Activated CD4-positive, CD25-positive, alpha-beta regulatory T cell treated with anti-CD3 and anti-CD28 coated beads, Interleukin-2, amount 50 U/mL, for 24 hours (primary cell): ENCODE measurements at places on chromosomes 1 and 21.

GRCh38 chr1:202697038-202697437 lies 13.2 kb downstream of the SYT2 start:
- no peak for ATAC-seq

GRCh38 chr21:38236232-38236631 lies 20.6 kb upstream of the KCNJ15 start:
- ATAC-seq, result no peak

GRCh38 chr1:165851034-165851658 lies 23.7 kb downstream of the UCK2 start:
- no peak for ATAC-seq

DNA sequence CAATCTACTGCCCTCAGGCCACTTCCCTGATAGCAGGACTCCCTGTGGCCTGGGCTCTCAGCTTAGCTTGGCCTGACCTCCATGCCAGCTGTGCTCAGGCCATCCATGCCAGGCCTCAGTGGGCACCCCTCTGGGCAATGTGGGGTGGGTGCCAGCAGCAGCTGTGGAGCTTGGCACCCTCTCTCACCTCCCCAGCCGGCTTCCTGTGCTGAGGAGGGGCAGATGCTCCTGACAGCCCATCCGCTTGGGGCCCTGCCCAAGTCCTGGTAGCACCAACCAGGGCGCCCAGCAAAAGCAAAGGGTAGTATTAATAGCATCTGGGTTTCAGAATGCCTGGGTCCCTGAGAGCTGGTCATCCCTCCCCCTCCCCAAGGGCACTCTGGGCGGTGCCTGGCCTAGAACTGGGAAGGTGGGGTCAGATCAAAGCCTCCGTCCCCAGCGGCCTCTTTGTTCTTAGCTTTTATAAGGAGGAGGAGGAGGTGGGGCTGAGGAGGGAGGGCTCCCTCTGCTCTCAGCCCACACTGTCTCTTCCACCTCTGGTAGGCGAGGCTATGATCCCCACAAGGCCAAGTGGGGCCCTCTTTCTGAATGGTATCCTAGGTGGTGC lies 6.1 kb downstream of the EFNA4 start:
- ATAC-seq, result no peak

DNA sequence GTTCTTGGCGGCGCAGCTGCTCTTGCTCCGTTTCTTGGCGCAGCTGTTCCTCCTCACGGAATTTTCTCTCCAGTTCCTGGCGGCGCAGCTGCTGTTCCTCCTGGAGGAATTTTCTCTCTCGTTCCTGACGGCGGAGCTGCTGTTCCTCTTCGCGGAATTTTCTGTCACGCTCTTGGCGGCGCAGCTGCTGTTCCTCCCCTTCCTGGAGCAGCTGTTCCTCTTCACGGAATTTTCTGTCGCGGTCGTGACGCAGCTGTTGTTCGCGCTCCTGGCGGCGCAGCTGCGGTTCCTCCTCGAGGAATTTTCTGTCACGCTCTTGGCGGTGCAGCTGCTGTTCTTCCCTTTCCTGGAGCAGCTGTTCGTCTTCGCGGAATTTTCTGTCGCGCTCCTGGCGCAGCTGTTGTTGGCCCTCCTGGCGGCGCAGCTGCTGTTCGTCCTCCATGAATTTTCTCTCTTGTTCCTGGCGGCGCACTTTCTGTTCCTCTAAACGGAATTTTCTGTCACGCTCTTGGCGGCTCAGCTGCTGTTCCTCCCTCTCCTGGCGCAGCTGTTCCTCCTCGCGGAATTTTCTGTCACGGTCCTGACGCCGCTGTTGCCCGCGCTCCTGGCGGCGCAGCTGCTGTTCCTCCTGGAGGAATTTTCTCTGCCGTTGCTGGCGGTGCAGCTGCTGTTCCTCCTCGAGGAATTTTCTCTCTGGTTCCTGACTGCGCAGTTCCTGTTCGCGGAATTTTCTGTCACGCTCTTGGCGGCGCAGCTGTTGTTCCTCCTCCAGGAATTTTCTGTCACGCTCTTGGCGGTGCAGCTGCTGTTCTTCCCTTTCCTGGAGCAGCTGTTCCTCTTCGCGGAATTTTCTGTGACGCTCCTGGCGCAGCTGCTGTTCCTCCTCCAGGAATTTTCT lies 7.0 kb downstream of the TCHH start:
- ATAC-seq, result no peak

GRCh38 chr1:184755226-184756065 lies 788 bp upstream of the EDEM3 start:
- peak; percentile 2 for ATAC-seq

GRCh38 chr1:28297826-28298225 lies 31.0 kb upstream of the MED18 start:
- peak; percentile 28 for ATAC-seq

- ATAC-seq, result no peak
These were observed at the start of gene LCE4A for GRCh38 chr1:152707860-152708259. Gene LCE4A, plus strand, starts transcription at chr1:152708160. Its CDS starts 916 bp downstream, at chr1:152709076.

- ATAC-seq, result no peak
These were observed 90.0 kb upstream of the COL6A1 start for GRCh38 chr21:45891388-45892155.
